ENCODE measurements at places on chromosomes 5 and 9.

DNA sequence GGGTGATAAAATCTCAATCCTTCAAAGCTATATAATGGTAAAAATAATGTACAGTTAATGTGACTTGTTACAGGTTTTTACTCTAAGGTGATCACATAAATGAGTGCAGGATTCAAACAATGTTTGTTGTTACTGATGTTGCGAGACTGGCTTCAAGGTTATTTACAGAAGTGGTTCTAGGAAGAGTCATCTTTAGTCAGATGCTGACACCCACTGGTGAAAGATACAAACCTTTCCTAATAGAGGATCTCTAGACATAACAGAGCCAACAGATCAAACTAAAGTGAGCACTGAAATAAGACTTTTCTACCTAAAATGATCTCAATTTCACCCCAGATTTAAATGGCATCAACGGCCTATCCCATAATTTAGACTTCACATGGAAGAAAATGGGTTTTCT is 20.2 kb downstream of the ARSB start:
- no peak for DNase-seq

- no peak for DNase-seq
These were observed 180.1 kb downstream of the SMARCA2 start for GRCh38 chr9:2195211-2195610.

GRCh38 chr9:104971511-104971910 is 43.6 kb upstream of the ABCA1 start:
- DNase-seq: no peak

GRCh38 chr9:61669352-61669751 is 479.5 kb downstream of the SPATA31A7 start:
- no peak for DNase-seq

- DNase-seq: no peak
These were observed 387.6 kb downstream of the ELAVL2 start for GRCh38 chr9:23438299-23438907.

GRCh38 chr5:139788294-139788910 is 7.2 kb upstream of the PSD2 start:
- DNase-seq: no peak

- peak; percentile 30 for DNase-seq
These were observed 54.5 kb downstream of the STK10 start for GRCh38 chr5:172133359-172134029.

DNA sequence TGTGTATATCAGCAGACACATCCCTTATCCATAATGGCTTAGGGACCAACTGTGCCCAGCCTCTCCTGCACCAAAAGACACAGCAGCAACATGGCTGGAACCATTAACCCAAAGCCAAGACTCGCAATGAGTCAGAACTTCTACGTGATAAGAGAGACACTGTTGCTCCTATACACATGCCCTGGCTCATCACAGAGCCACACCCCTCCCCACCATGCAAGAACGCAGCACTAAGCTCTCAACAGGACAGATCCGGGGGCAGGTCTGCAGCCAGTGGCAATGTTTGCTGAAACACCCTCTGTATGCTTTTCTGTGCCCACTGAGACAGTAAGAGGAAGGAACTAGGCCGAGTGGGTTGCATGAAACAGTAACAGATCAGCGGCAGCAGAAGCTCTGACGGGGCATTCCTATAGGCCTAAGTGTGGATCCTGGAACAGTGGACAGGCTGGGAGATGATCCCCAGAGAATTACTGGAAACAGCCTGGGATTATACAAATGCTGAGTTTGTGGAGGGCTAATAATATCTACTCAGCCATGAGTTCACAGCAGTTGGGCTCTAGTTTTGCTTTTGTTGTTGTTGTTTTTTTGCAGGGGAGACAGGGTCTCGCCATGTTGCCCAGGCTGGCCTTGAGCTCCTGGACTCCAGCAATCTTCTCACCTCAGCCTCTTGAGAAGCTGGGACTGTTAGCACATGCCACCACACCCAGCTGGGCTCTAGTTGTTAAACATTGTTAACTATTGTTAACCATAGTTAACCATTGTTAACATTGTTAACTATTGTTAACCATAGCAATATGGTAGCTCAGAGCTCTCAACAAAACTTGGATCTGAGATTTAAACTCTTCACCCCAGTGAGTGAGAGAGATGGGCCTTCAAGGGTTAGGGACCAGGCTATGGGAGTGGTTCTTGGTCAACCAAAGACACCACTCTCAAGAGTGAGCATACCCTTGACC is 41.0 kb downstream of the B4GALT1 start:
- no peak for DNase-seq

DNA sequence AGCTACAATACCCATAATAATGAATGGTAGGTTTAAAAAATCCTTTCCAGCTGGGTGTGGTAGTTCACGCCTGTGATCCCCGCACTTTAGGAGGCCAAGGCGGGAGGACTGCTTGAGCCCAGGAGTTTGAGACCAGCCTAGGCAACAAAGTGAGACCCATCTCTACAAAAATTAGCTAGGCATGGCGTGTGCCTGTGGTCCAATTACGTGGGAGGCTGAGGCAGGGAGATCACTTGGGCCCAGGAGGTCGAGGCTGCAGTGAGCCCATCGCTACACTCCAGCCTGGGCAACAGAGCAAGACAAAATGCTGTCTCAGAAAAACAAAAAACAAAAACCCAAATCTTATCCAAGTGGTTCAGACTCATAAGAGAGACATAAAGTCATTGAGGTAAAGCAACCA is 33.8 kb upstream of the SLC6A3 start:
- DNase-seq: no peak

DNA sequence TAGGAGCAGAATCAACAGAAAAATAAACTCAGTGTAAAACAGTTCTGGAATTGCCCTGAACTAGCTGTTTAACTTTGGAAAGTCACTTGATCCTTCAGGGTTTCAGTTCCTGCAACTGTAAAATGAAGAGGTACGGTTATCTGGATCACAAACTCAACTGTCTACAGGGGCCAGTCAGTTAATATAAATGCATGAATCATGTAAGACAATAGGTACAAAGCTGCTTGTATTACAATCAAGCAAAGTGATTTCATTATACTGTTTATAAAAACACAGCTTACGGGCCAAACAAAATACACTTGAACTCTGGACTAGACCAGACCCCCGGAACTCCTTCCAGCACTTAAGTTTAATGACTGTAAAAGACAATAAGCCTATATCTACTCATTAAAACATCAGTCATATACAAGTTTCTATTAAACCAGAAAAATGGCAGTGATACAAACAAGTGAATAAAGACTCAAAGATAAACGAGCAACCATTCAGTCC is 73.0 kb downstream of the MRPS27 start:
- DNase-seq: no peak

DNA sequence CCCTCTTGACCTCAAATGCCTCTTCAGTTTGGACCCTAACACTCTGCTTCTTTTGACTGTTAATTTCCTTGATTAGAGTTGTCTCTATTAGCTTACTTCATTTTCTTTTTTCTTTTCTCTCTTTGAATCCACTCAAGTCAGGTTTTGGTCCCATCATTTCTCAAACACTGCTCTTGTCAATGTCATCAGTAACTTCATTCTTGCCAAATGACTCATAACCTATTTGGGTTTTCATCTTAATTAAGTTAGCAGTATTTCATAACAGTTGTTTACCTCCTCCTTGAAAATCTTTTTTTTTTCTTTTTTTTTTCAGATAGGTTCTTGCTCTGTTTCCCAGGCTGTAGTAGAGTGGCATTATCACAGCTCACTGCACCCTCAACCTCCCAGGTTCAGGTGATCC is 119.6 kb downstream of the PARP8 start:
- no peak for DNase-seq

- DNase-seq: no peak
These were observed 57.4 kb downstream of the FEM1C start for GRCh38 chr5:115487168-115487567.

Measured in CD4-positive, alpha-beta T cell treated with Interleukin-6 at 100 ng/mL for 8 hours (primary cell).